ENCODE measurements at places on chromosomes 13 and 19. TPM values are rescaled to one million over a fixed set of nuclear protein-coding genes. Genes with fewer than 3 reads are reported as not detected.

- peak overlapping the region; percentile 92 for H3K4me3 ChIP-seq
- no peaks in the 10 kb centered on the region for H3K27me3 ChIP-seq
- DNase-seq = no peak
- H3K36me3 ChIP-seq = no peaks in the 10 kb centered on the region
- peak overlapping the region; percentile 89 for H3K27ac ChIP-seq
- H3K4me1 ChIP-seq = peaks cover 25% of the 10 kb centered on the region
These were observed 99.0 kb downstream of the ZNF429 start for GRCh38 chr19:21604351-21604926.

DNA sequence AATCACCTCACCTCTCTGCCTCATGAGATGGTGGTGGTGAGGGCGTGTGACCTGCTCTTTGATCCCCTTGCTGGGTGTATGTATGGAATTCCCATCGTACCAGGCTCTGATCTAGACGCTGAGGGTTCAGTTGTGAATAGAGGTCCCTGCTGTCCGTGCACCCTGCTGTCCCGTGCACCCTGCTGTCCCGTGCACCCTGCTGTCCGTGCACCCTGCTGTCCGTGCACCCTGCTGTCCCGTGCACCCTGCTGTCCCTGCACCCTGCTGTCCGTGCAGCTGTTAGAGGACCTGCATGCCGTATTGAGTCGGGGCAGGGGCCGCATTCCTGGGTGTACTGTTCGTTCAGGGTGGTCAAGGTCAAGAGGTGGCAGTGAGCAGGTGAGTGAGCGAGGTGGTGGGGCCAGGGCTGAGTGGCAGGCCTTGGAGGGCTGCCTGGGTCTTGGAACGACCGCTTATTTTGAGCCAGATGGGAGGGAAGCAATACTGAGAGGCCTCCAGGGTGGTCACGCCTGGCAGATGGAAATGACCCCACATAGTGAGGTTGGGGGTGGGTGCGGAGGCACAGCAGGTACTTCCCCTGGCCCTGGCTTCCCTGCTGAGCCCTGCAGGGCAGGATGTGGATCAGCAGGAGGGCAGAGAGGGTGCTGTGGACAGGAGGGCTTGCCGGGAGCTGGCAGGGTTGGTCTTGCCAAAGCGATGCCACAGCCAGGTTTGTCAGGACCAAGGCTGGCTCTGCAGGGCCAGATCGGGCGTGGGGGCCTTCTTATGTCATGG lies 4.6 kb upstream of the EPN1 start:
- no peak for DNase-seq
- peaks cover 35% of the 10 kb centered on the region for H3K4me1 ChIP-seq
- H3K36me3 ChIP-seq = peaks cover 1% of the 10 kb centered on the region
- H3K4me3 ChIP-seq = no peak overlapping the region
- no peaks in the 10 kb centered on the region for H3K27me3 ChIP-seq
- peak overlapping the region; percentile 71 for H3K27ac ChIP-seq

DNA sequence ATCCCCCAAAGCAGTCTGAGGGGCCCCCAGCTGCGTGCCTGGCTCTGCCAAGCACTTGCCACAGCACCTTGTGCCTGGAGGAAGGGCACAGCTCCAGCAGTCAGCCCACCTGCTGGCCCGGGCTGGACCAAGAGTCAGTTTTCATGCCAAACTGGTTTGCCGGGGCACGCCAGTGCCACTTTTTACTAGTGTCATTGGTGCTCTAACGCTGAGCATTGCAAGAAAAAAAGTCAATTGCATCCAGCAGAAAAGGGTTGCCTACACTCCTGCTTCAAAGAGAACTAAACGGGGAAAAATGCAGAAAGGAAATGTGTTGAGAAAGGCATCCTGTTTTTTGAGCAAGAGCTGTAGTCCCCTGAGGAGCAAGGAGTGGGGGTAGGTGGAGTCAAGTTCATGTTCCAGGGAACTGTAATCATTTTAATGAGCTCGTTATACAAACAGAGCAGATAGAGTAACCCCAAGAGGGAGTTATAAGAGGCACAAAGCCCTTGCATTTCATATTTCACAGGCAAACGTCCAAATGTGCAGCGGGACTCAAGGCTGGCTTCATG lies 68.4 kb downstream of the F2RL3 start:
- peaks cover 10% of the 10 kb centered on the region for H3K27me3 ChIP-seq
- H3K36me3 ChIP-seq = no peaks in the 10 kb centered on the region
- H3K4me3 ChIP-seq = no peak overlapping the region
- no peak overlapping the region for H3K27ac ChIP-seq
- peaks cover 5% of the 10 kb centered on the region for H3K4me1 ChIP-seq

- H3K4me1 ChIP-seq = no peaks in the 10 kb centered on the region
- H3K27me3 ChIP-seq = no peaks in the 10 kb centered on the region
- no peak overlapping the region for H3K4me3 ChIP-seq
- H3K36me3 ChIP-seq = no peaks in the 10 kb centered on the region
- no peak for DNase-seq
- H3K27ac ChIP-seq = no peak overlapping the region
These were observed 134.6 kb downstream of the STOML3 start for GRCh38 chr13:38856065-38856464.

The TPTE2 gene
- total RNA-seq = not detected

The GAPDHS gene
- not detected for total RNA-seq

GRCh38 chr19:12726988-12727316 lies 3.2 kb upstream of the TNPO2 start:
- H3K27me3 ChIP-seq = no peaks in the 10 kb centered on the region
- H3K4me1 ChIP-seq = peaks cover 23% of the 10 kb centered on the region
- peaks cover 3% of the 10 kb centered on the region for H3K36me3 ChIP-seq
- H3K4me3 ChIP-seq = peak overlapping the region; percentile 47

DNA sequence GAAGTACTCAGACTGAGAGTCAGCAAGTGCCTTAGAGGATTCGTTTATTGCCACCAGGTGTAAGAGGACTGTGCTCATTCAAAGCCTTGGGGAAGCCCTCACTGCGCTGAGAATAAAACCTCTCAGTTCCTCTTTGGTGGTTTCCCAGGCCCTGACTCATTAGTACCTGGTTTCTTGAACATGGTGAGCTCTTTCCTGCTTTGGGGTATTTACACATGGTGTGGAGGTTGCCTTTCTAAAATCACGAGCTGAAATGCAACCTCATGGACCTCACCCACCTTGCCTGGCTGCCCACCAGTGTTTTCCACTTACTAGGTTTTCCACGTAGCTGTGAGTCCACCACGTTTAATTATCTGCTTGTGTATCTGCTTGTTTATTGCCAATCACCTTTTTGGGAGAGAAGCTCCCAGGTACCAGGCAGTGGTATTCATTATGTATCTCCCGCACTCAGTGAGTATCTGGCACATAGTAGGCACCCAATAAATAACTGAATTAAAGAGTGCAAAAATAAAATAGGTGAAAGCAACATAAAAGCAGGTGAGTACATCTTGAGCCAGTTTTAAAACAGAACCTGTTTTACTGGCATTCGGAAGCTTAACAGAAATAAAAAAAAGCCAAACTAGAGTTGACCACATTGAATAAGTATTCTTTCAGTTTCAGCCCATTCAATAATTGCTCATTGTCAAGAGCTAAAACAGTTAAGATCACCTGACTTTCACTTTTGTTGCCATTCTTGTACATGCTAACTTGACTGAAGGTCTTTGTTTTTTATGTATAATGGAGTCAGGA lies 533.0 kb downstream of the MYO16 start:
- no peak overlapping the region for H3K4me3 ChIP-seq
- DNase-seq = no peak
- peaks cover 2% of the 10 kb centered on the region for H3K36me3 ChIP-seq
- peaks cover 8% of the 10 kb centered on the region for H3K27me3 ChIP-seq

- H3K27me3 ChIP-seq = no peaks in the 10 kb centered on the region
- H3K36me3 ChIP-seq = no peaks in the 10 kb centered on the region
- no peak overlapping the region for H3K4me3 ChIP-seq
- DNase-seq = no peak
- no peak overlapping the region for H3K27ac ChIP-seq
These were observed 705.7 kb downstream of the SLITRK5 start for GRCh38 chr13:88376760-88377388.

DNA sequence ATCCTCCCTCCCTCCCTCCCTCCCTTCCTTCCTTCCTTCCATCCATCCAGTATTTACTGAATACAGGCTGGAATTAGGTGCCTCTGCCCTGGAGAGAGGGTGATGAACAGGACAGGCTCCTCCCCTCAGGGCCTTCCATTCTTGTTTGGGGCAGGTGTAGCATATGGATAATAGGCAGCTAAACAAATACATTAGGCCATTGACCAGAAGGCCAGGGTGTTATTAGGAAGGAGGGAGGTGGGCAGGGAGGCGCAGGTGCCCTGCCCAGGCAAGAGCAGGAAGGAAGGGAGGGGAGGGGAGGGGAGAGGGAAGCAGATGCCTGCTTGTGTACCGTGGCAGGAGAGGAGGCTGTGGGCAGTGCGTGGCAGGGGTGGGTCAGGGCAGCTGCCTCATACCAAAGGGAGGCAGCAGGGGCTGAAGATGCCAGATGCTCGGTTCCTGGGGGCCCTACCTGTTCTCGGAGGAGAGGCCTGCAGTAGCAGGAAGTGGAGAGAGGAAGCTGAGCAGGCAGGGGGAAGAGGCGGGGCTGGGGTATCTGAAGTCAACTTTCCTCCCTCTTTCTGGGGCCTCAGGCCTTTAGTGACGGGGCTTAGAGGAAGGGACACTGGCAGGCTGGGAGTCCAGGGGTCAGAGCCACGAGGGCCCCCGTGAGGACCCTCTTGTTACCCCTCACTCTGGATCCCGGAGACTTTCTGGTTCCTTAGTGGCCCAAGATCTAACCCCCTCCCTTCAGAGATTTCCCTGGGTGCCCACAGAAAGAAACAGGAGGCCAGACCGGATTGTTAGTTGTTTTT lies at the start of gene RINL:
RINL (minus strand) TSS at position 495 of the 794 bp plus-strand sequence. CDS start 1,533 bp downstream, outside the sequence.
- peak within 1 kb of the TSS; percentile 98 for H3K27ac ChIP-seq
- peak; percentile 43 for DNase-seq
- peaks cover 31% of the 10 kb centered on the region for H3K4me1 ChIP-seq
- no peaks in the 10 kb centered on the region for H3K27me3 ChIP-seq
- H3K36me3 ChIP-seq = peaks cover 3% of the 10 kb centered on the region

The CD37 gene
- 373 TPM for total RNA-seq

The CILP2 gene
- total RNA-seq = 0.73 TPM

DNA sequence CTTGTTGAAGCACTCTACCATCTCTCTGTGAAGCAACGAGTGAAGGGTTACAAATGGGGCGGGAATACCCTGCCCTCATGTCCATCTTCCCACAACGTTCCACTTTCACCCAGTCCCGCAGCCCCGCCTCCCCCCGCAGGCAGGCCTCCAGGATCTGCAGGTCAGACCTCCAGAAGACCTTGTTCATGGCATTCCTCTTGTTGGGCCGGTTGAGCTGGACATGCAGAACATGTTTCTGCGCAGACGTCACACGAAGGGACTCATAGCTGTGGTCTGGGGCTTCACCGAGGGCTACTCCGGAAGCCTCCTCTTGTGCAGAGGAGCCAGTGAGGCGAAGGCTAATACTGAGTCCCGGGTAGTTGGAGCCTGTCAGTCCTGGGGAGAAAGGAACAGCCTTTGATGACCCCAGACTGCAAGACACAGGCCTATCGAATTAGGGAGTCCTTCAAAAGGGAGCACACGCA lies 420 bp downstream of the ECH1 start:
- peaks cover 23% of the 10 kb centered on the region for H3K4me1 ChIP-seq
- no peak for DNase-seq
- peaks cover 2% of the 10 kb centered on the region for H3K36me3 ChIP-seq

GRCh38 chr19:31279436-31279765 lies 69.8 kb downstream of the TSHZ3 start:
- peaks cover 2% of the 10 kb centered on the region for H3K4me1 ChIP-seq
- peaks cover 2% of the 10 kb centered on the region for H3K36me3 ChIP-seq
- peaks cover 4% of the 10 kb centered on the region for H3K27me3 ChIP-seq
- H3K4me3 ChIP-seq = no peak overlapping the region

- peaks cover 4% of the 10 kb centered on the region for H3K36me3 ChIP-seq
- no peak for DNase-seq
- no peak overlapping the region for H3K4me3 ChIP-seq
- H3K4me1 ChIP-seq = no peaks in the 10 kb centered on the region
- no peak overlapping the region for H3K27ac ChIP-seq
These were observed 564 bp downstream of the HS6ST3 start for GRCh38 chr13:96090240-96091101.

The ETV2 gene
- 0.52 TPM for total RNA-seq

- no peak overlapping the region for H3K27ac ChIP-seq
- no peak overlapping the region for H3K4me3 ChIP-seq
- H3K4me1 ChIP-seq = peaks cover 22% of the 10 kb centered on the region
- DNase-seq = no peak
- H3K27me3 ChIP-seq = no peaks in the 10 kb centered on the region
These were observed 9.6 kb downstream of the C19orf53 start for GRCh38 chr19:13783565-13784500.

The NCAN gene
- not detected for total RNA-seq

The PTGER1 gene
- total RNA-seq = not detected

- H3K4me3 ChIP-seq = no peak overlapping the region
- H3K4me1 ChIP-seq = no peaks in the 10 kb centered on the region
- H3K27me3 ChIP-seq = no peaks in the 10 kb centered on the region
- H3K27ac ChIP-seq = no peak overlapping the region
These were observed 668.7 kb downstream of the PCDH17 start for GRCh38 chr13:58300224-58300623.

DNA sequence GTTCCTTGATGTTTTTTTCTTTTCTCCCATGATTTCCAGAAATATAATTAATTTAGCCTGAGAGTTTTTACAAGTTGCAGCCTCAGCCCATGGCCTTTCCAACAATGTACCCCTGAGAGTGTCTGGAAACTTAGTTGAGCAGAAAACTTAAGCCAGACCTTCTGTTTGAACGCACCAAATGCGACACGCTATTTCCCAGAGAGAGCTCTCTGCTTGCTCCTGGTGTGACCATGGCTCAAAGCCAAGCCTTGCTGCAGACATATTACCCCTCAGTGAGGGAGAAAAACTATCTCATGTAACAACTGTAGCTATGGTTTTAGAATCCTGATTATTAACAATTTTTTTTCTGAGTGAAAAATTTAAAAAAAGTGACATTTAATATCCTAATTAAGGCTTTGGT lies 1204.5 kb upstream of the SLC10A2 start:
- no peaks in the 10 kb centered on the region for H3K4me1 ChIP-seq
- H3K4me3 ChIP-seq = no peak overlapping the region
- no peaks in the 10 kb centered on the region for H3K27me3 ChIP-seq
- H3K36me3 ChIP-seq = no peaks in the 10 kb centered on the region
- DNase-seq = no peak

The PTH2 gene
- total RNA-seq = not detected

The GIPC3 gene
- total RNA-seq = 0.42 TPM

GRCh38 chr19:12987781-12988180 lies 7.5 kb upstream of the NFIX start:
- H3K27ac ChIP-seq = no peak overlapping the region
- H3K4me3 ChIP-seq = no peak overlapping the region
- H3K4me1 ChIP-seq = peaks cover 14% of the 10 kb centered on the region

- peaks cover 25% of the 10 kb centered on the region for H3K4me1 ChIP-seq
- no peak overlapping the region for H3K4me3 ChIP-seq
These were observed 43.3 kb downstream of the CAPN12 start for GRCh38 chr19:38700902-38701454.

- no peak for DNase-seq
- peaks cover 5% of the 10 kb centered on the region for H3K36me3 ChIP-seq
- no peak overlapping the region for H3K27ac ChIP-seq
- H3K27me3 ChIP-seq = no peaks in the 10 kb centered on the region
These were observed 59.6 kb downstream of the USP12 start for GRCh38 chr13:27112006-27112405.

The CCDC97 gene
- total RNA-seq = 35.4 TPM
